ENCODE measurements at places on chromosomes 2 and 18.

DNA sequence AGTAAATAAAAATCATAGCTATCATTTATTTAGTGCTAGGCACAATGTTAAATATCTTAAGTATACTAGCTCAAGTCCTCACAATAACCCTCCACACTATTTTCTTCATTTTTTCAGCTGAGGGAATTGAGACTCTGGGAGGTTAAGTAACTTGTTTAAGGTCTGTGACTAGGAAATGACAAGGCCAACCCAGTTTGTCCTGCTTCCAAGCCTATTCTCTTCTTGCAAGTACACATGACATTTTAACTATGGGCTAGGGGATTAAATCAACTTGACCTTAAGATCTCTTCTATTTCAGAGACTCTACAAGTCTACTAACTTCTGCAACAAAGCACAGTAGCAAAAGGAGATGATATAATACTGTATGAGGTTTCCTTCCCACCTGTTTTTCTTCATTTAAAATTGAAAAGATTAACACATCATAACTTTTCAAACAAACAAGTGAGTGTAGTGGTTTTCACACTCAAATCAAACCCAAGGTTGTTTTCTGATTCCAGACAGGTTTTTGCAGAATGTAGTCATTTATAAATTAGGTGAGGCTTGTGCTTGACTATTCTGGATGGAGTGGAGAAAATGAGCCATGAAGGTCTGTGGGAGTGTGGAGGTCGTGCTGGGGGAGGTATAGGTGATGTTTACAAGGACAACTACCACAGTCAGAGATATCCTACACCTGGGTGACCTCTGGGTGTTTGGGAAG is 57.0 kb downstream of the CD28 start:
- DNase-seq: no peak

- no peak for DNase-seq
Measured at GRCh38 chr2:216206821-216207220, 97.7 kb downstream of the XRCC5 start.

- no peak for DNase-seq
Measured at GRCh38 chr2:37838541-37839167, 86.4 kb upstream of the RMDN2 start.

- no peak for DNase-seq
Measured at GRCh38 chr2:160347269-160347863, 146.2 kb downstream of the RBMS1 start.

GRCh38 chr18:32480581-32480980 is 9.9 kb upstream of the GAREM1 start:
- DNase-seq: no peak

- DNase-seq: no peak
Measured at GRCh38 chr2:16186661-16187481, 246.5 kb downstream of the MYCN start.

DNA sequence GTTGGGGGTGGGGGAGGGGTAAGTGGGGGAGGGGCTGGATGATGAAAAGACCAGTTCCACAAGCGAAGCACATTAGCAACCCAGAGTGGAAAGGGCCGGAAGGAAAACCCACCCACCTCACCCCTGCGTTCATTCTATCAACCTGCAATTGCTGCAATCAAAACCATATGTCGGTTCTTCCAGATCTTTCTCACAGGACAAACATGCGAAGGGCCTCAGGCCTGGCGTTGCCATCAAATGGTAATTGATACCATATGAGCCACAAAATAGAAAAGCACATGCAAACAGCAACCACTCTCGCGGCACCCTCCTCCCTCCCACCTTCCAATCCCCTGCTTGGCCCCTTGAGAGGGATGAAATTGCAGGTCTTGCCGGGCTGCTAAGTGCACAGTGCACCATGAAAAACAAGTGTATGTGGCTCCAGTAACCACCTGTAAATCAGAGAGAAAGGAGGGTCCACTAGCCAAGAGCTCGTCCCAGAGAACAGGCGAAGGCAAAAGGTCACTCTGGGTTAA is 287.5 kb downstream of the TCF4 start:
- DNase-seq: no peak

DNA sequence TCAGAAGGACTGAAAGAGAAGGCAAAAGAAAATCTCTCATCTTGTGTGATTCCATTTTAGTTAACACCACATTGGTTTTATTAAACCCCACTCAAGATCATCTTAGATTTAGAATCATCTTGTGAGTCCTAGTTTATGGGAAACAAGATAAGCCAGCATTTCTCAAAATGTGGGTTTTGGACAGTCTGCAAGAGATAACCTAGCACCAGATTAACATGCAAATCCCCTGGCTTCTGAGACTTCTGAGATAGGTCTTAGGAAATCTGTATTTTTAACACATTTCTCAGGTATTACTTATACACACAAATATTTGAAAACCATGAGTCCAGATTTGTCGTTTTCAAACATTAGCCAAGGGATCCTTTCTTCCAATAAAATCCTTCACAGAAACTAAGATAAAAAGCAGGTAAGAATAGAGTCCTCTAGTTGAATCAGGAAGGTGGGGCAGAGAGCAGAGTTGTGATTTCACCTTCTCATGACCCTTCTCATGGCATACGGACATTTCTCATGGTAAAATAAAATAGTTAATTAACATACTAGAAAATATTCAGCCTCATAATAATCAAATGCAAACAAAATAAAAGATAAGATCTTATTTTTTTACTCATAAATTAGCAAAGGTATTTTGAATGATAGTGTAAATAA is 287.2 kb upstream of the FN1 start:
- DNase-seq: no peak

DNA sequence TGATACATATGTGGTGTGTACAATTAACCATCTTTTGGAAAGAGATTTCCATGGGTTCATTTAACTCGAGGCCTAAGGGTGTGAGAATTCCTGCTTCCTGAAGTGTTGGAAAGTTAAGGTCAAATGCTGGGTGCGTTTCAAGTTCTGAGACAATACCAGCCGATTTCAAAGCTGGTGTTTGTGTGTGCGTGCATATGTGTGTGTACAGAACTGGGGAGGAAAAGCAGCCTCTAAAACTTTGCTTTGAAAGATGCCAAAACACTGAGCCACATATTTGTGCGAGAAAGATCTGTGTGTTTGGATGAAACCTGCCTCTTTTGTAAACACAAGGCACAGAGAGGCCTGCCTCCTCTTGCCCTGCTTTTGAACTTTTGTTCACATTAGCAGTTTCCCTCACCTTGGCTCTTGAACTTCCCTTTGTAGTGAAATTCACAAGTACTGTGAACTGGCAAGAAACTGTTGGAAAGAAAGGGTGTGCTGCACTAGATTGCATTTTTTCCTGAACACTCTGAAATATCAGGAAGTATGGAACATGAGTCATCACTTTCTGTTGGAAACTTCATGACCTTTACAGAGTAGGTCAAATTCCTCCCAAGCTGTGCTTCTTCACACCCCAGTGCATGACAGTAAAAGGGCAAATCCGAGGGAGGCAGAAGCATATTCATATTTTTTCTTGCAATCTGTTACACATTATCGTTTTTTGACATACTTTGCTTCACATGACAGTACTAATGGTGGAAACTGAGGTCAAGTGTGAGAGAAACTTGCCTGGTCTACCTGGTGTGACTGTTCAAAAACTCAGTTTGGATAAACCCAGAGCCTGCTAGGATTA is 20.0 kb upstream of the CAVIN2 start:
- DNase-seq: no peak

- DNase-seq: no peak
Measured at GRCh38 chr18:79883461-79884293, 67.8 kb downstream of the SLC66A2 start.

DNA sequence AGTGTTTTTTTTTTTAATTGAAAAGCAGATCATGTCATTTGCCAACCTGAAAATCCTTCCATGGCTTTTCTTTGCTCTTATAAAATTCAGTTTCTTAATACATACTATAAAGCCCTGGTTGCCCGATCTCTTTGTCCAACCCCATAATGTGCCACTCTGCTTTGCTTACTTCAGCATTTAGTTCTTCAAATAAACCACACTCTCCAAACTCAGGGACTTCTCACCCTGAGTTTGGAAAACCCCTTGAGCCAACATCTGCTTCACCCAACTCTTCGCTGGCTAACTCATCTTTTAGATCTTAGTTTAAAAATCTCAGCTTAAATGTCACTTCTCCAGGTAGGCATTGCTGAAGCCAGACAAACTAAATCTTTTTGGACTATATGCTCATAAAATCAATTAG is 1.3 kb upstream of the STAT1 start:
- no peak for DNase-seq

DNA sequence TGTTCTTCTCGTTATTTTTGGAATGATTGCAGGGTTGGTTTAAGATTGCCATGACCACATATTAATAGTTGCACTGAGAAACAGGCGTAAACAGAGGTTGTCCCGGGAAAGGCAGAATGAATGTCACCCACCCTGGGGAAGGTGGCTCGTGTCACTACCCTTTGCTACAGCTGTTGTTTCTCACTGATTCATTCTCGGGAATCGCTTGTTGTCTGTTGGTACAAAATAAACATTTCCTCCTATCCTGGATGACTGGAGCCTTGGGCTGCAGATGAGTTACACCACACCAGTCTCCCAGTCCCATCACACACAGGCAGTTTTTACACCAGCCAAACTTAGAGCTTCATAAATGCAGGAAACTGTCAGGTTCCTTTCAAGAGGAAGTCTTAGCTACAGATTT is 216.7 kb downstream of the GBX2 start:
- no peak for DNase-seq

GRCh38 chr2:64880193-64880951 is 108.8 kb upstream of the SLC1A4 start:
- no peak for DNase-seq

- no peak for DNase-seq
Measured at GRCh38 chr18:12283666-12284065, 24.4 kb upstream of the TUBB6 start.
